Central memory CD8-positive, alpha-beta T cell (primary cell): ENCODE measurements at places on chromosomes 12 and 14.
A peak's percentile ranks its signal among the peaks of the same experiment; 100 is the strongest.

GRCh38 chr12:42766754-42767153 is 177.2 kb upstream of the PRICKLE1 start:
- no peaks in the 10 kb centered on the region for H3K36me3 ChIP-seq
- H3K27ac ChIP-seq = no peak overlapping the region
- no peak overlapping the region for H3K4me3 ChIP-seq
- DNase-seq = no peak
- H3K4me1 ChIP-seq = no peaks in the 10 kb centered on the region

DNA sequence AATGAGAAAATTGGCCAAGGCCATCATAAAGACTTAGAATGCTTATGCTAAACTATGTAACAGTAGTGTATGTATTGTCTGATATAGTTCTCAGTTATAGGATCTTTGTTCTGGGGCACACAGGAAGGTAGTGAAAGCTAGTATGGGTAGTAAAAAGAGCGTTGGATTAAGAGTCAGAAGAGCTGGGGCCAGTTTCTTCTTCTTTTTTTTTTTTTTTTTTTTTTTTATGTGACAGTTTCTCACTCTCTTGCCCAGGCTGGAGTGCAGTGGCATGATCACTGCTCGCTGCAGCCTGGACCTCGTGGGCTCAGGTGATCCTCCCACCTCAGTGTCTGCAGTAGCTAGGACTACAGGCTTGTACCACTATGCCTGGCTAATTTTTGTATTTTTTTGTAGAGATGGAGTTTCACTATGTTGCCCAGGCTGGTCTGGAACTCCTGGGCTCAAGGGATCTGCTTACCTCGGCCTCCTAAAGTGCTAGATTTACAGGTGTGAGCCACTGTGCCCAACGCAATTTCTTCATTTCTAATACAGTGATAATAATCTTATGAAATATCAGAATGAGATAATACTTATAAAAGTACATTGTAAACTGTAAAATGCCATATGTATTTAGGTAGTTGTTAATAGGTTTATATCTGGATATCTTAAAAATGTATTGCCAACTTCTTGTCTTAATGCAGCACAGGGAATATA is 7.4 kb downstream of the MDM2 start:
- H3K4me1 ChIP-seq = peaks cover 38% of the 10 kb centered on the region
- DNase-seq = no peak
- H3K4me3 ChIP-seq = no peak overlapping the region

DNA sequence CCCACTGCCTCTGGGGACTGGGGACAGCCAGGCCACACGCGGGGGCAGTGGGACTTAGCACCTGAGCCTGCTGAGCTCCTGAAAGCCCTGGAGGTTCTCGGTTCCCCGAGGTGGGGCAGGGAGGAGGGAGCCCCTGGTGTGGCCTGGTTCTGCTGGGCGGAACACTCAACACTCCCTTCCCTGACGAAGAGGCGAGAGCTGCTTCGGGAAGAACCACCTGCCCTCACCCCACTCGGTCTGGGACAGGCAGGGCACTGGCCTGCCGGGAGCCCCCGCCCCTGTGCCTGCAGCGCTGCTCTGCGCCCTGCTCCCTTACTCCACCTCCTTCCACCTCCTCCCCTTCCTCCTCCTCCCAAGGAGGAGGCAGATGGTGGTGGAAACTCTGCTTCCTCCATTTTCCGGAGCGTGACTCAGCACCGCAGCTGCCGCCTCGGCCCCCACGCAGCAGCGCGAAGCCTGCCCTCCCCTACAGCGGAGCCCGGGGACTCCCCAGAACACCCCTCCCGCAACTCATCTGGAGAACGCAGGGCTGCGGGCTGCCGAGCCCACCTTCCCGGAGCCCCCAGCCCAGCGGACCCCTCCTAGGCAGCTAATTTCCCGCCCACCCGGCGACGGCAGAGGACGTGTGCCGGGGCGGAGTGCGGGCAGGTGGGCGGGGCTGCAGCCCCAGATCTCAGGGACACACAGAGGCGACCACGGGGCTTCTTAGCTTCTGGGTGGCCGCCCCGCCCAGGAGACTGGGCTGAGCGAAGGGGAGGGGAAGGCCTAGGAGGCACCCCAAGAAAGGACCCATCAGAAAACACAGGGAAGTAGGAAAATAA is 11.7 kb upstream of the INF2 start:
- H3K36me3 ChIP-seq = peaks cover 6% of the 10 kb centered on the region
- H3K4me3 ChIP-seq = peak overlapping the region; percentile 83
- H3K4me1 ChIP-seq = peaks cover 16% of the 10 kb centered on the region
- H3K27me3 ChIP-seq = peaks cover 21% of the 10 kb centered on the region

- H3K4me1 ChIP-seq = no peaks in the 10 kb centered on the region
- no peaks in the 10 kb centered on the region for H3K36me3 ChIP-seq
- no peaks in the 10 kb centered on the region for H3K27me3 ChIP-seq
- DNase-seq = no peak
These were observed 96.6 kb upstream of the SLC35F4 start for GRCh38 chr14:57962325-57963035.

- no peak overlapping the region for H3K27ac ChIP-seq
- peaks cover 6% of the 10 kb centered on the region for H3K4me1 ChIP-seq
- peaks cover 18% of the 10 kb centered on the region for H3K36me3 ChIP-seq
- no peaks in the 10 kb centered on the region for H3K27me3 ChIP-seq
- no peak for DNase-seq
- no peak overlapping the region for H3K4me3 ChIP-seq
These were observed 10.9 kb downstream of the COPS7A start for GRCh38 chr12:6734506-6735387.

GRCh38 chr12:57148469-57149244 is 1.2 kb upstream of the LRP1-AS start:
- no peak overlapping the region for H3K27ac ChIP-seq
- H3K4me3 ChIP-seq = no peak overlapping the region
- DNase-seq = no peak
- peaks cover 4% of the 10 kb centered on the region for H3K4me1 ChIP-seq

GRCh38 chr12:106345746-106346145 is 11.8 kb upstream of the POLR3B start:
- no peak overlapping the region for H3K27ac ChIP-seq
- H3K27me3 ChIP-seq = no peaks in the 10 kb centered on the region
- peaks cover 5% of the 10 kb centered on the region for H3K4me1 ChIP-seq
- H3K36me3 ChIP-seq = peaks cover 31% of the 10 kb centered on the region

DNA sequence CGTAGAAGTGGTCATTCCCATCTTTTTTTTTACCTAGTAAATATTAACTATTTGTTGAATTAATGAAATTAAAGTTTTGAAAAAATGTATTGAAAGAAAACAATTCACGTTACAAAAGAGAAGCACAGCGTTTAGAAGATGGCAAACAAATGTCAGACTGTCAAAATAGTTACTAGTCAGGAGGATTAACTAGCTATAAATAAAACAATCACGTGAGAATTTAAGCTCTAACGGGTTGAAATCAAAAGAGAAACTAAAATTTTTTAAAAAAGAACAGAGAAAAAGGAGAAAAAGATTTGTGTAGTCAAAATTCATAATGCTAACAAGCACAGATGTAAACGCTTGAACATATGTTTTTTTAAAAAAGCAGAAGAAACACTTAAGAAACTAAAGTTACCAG is 26.4 kb downstream of the DDHD1 start:
- no peaks in the 10 kb centered on the region for H3K27me3 ChIP-seq
- H3K4me3 ChIP-seq = peak overlapping the region; percentile 40
- H3K4me1 ChIP-seq = peaks cover 31% of the 10 kb centered on the region

GRCh38 chr12:92955997-92956663 is 27.0 kb upstream of the EEA1 start:
- H3K27me3 ChIP-seq = no peaks in the 10 kb centered on the region
- DNase-seq = no peak
- no peaks in the 10 kb centered on the region for H3K36me3 ChIP-seq
- H3K27ac ChIP-seq = no peak overlapping the region
- H3K4me1 ChIP-seq = no peaks in the 10 kb centered on the region

GRCh38 chr14:101198398-101199027 is 295.0 kb upstream of the RTL1 start:
- H3K4me3 ChIP-seq = no peak overlapping the region
- peaks cover 17% of the 10 kb centered on the region for H3K27me3 ChIP-seq
- H3K4me1 ChIP-seq = no peaks in the 10 kb centered on the region
- no peak overlapping the region for H3K27ac ChIP-seq
- no peak for DNase-seq

DNA sequence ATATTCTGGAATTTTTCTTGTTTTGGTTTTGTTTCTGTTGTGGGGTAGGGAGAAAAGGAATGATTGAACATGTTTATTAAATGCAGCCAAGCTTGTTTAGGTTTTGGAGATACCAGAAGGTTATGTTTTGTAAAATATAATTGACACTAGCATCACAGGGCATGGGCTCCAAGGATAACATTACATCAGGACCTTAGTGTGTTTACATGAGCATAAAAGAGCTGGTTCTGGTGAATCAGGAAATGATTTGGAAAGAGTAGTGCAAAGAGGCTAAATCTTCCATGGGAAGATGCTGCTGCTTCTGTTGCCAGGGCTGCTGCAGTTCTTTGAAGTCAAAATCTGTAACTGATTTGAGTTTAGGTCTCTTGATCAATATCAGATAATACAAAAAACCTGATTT is 118.7 kb downstream of the ETNK1 start:
- no peaks in the 10 kb centered on the region for H3K4me1 ChIP-seq
- H3K4me3 ChIP-seq = no peak overlapping the region
- peaks cover 2% of the 10 kb centered on the region for H3K36me3 ChIP-seq
- H3K27ac ChIP-seq = no peak overlapping the region
- no peak for DNase-seq
- H3K27me3 ChIP-seq = peaks cover 47% of the 10 kb centered on the region

- no peak overlapping the region for H3K4me3 ChIP-seq
- peaks cover 11% of the 10 kb centered on the region for H3K4me1 ChIP-seq
- H3K27me3 ChIP-seq = no peaks in the 10 kb centered on the region
- no peak overlapping the region for H3K27ac ChIP-seq
- DNase-seq = no peak
- H3K36me3 ChIP-seq = peaks cover 12% of the 10 kb centered on the region
These were observed 7.7 kb downstream of the CBX5 start for GRCh38 chr12:54272214-54272613.

DNA sequence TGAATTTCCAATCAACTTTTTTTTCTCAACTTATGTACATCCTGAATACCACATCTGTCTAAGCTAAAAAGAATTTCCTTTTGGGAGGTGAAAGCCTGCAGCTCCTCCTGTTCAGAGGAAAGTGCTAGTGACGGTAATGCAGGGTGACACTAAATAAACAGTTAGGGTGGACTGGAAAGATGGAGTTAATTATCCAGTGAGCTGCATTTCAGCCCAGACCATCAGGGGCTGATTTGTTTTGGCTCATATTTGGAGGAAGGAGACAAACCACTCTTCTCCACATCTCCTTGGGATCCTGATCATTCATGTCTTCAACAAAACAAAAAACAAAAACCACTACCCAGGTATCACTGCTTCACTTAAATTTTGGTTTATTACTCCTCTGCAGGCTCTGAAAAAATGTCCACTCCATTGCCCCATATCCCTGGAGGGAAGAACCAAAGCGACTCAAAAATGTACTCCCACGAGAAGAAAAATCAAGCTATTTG is 5.1 kb upstream of the SIX1 start:
- H3K27ac ChIP-seq = no peak overlapping the region
- DNase-seq = no peak
- peak overlapping the region; percentile 7 for H3K4me3 ChIP-seq
- H3K36me3 ChIP-seq = peaks cover 4% of the 10 kb centered on the region

GRCh38 chr14:43204816-43205215 is 1302.3 kb downstream of the FSCB start:
- no peaks in the 10 kb centered on the region for H3K36me3 ChIP-seq
- H3K27ac ChIP-seq = no peak overlapping the region
- H3K4me3 ChIP-seq = no peak overlapping the region
